ENCODE measurements at places on chromosomes 3 and 15.

- no peak for DNase-seq
These were observed 155.9 kb upstream of the CNTN4 start for GRCh38 chr3:1942781-1943180.

- peak; percentile 41 for DNase-seq
These were observed 588 bp upstream of the VIPR1 start for GRCh38 chr3:42501681-42502428.

DNA sequence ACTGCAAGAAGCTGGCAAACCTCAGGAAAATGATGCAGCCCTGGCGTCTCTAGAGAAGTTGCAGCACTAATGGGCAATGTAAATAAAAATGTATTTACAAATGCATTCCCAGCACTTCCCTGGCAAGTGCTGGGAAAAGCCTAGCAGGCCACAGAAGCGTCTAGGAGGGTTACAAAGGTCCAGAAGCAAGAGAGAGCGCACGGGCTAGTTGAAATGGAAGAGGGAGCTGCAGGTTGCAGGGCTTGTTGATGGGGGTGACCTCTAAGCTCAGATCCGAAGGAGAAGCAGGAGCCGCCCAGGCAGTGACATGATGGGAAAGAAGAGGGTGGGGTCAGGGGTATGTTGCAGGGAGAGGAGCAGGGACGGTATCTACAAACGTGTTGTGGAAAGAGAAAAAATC lies 2.7 kb upstream of the KNL1 start:
- DNase-seq, result no peak

GRCh38 chr3:161212906-161213305 lies 8.2 kb upstream of the NMD3 start:
- DNase-seq, result no peak

GRCh38 chr15:66652806-66653205 lies 49.2 kb upstream of the SMAD6 start:
- DNase-seq, result no peak

GRCh38 chr3:33006081-33006480 lies 54.6 kb downstream of the CCR4 start:
- DNase-seq, result no peak

GRCh38 chr15:57060799-57061198 lies 142.4 kb downstream of the TCF12 start:
- no peak for DNase-seq

DNA sequence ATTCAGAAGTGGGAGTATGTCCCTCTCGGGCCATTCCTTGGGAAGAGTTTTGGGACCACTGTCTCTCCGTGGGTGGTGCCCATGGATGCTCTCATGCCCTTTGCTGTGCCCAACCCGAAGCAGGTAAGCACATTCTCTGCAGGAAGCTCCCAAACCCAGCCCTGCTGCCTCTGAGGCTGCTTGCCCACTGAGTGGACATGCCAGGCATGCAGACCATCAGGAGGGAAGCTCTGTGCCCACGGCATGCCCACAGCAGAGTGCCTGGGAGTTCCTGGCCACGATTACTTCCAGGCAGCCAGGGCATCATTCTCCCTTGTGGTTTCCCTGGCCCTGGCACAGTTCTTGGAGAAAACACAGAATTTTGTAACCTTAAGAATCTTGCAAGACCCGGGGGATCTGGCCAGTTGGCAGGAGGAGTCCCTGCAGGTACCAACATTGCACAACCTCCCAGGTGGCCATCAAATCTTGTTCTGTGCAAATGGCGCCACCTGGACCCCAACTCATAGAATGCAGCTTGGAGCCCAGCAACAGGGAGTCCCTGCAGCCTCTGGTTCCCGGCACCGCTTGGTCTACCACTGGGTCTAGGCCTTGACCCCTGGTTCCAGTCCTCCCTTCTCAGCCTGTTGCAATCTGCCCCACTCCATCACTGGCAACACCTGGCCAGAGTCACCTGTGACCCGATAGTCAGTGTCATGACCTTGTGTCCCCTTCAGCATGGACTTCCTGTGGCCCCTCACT lies 20.4 kb downstream of the FAH start:
- DNase-seq, result peak; percentile 43

DNA sequence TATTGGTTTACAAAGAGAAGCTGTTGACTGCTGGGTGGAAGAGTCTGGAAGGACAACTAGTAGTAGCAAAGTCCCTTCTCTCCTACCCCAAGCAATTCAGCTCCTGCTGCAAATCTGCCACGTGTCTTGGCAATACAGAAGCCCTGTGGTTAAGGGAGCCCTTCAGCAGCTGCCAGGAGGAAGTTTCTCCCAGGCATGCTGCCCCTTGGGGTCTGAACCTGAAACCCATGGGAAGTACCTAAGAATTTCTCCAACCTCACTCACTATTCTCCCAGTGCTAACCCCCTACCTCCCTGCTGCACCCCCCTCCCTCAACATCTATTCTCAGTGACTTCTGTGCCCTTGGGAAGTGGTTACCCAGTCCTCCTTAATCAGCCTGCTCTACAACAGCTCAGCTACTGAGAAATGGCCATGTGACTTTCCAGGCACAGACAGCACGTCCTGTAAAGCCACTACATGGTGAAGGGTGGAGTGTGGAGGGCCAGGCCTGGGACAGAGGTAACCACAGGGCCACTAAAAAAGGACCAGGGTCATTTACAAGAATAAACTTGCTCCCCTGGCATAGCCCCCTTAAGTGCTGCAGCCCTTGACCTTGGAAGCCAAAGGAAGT lies 316.6 kb downstream of the NTRK3 start:
- no peak for DNase-seq
